Iris pigment epithelial cell (primary cell): ENCODE measurements at places on chromosomes 4 and X.

DNA sequence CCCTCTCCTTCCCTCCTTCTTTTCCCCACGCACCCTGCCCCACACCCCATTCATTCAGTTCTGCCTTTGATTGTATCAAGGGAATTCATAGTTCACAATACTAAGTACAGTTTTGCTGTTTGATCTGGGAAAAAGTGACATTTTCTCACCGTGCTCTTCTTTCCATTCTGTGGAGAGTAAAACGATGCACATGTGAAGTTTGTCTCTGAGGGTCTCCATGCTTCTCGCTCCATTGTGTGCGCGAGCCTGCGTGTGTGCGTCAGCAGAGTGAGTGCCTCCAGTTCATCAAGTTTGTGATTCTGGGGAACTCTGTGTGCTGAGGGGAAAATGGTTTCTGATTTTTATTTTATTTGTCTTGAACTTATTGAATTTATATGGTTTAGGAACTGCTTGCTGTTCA, 1.9 kb downstream of the STK26 start:
- no peak for DNase-seq

DNA sequence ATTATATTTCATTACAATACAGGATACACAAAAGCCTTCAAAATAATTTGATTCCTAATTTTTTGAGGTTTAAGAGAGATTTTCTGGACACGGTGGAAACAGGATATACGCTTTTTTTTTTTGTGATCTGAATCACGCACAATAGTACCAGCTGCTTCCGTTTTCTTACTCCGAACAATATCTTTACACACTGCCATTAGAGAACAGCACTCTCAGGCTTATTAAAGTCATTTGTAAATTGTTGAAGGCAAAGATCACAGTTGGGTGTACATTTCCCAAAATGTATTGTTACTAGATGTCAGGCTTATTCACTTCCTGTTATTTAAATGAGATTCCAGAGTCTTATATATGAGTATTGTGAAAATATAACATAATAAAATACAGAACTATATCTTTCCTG, 71.5 kb downstream of the TMEM47 start:
- DNase-seq, result peak; percentile 15

GRCh38 chr4:185257086-185257485, 47.7 kb downstream of the SNX25 start:
- no peak for DNase-seq

DNA sequence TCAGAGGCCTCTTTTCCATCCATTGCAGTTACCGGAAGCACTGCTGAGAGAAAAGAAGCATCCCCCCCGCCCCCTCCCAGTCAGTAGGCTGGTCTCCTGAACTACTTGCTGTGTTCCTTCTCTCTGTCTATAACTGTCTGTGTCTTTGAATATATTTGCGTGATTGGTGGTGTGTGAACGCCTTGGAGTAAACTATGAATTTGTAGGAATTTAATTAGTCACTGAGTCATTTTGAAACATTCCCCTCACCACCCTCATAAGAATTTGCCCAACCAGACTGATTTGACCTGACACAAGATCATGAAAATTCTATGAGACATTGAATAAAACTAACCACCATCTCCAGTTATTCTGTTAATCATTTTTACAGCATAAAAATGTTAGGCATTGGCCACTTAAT, 6.7 kb upstream of the NXF3 start:
- DNase-seq, result no peak

- no peak for DNase-seq
Measured at GRCh38 chrX:48511560-48511959, 2.8 kb downstream of the PORCN start.

DNA sequence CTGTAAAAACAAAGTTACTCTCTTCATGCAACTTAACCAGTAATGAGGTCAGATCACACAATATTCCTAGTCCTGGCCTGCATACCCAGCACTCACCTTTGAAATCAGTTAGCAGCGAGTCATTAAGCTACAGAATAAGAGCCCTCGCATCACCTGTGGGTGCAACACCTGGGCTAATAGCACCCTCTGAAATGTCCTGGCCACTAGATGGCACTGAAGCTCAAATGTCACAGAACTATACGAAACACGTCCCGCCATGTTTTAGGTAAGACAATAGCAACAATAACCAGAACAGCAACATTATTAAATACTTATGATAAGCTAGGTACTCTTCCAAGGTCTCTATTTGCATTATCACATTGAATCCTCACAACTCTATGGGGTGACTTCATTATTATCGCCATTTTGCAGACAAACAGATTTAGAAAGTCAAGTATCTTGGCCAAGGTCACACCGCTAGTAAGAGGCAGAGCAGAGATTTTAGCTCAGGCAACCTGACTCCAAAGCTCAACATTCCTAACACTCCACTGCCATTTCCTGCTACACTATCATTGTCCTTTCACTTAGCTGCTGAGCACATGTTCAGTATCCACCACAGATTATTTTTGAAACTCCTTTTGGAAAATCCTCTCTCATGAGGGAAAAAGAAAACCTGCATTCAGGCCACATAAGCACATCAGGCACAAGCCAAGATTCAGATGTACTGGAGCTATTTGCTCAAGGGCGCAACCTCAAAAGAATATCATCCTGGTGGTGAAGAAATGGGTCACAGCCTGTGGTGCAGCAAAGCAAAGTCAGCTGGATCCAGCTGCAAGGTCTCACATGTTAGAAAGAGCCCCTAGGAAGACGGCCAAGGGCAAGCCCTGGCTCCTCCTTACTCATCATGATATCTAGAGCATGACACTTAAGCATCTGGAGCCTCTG, 59.5 kb upstream of the KDR start:
- peak; percentile 65 for DNase-seq

DNA sequence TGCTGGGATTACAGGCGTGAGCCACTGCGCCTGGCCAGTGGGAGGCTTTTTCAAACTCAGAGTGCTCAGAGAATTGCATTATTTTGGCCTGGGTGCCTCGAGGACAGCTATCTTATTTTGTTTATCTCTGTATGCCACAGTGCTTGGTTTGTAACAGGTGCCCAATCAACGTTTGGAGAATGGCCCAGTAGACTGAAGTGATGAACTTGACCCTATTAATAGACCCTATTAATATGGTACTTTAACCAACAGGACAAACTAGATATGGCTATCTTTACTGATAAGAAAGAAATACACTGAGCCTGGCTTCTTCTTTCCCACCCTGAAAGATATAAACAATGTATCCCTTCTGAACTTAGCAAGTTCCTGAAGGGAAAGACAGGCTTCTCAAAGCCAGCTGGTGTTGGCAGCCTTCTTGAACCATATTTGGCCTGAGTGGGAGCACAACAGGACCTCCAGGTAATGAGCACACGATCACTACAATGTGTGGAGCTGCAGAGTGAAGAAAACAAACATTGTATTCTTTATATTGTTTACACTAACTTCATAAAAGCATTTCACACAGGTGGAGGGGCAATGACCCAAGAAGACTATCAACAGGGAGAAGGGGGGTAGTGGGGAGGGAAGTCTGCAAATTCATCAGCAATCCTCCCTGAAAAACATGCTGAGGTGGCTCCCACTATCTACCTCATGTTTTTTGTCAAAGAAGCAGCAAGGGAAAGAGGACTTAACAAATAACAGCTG, 41.7 kb downstream of the PRPS1 start:
- no peak for DNase-seq

DNA sequence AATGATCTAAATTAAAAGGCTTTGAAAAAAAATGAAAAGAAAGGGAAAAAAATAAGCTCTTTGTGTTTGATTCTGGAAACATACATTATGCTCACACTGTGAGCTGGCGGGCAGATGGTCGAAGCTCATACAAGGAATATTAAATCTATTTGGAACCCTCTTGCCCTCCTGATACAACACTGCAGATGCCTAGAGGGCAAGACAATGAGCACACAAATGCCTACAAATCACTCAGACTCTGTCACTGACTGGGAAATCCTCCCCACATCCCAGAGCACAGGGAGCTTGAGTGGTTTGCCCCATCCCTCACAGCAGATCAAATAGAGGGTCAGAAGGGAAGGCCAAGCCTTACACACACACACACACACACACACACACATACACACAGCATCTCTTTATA, 320.4 kb downstream of the HNRNPD start:
- DNase-seq, result no peak

DNA sequence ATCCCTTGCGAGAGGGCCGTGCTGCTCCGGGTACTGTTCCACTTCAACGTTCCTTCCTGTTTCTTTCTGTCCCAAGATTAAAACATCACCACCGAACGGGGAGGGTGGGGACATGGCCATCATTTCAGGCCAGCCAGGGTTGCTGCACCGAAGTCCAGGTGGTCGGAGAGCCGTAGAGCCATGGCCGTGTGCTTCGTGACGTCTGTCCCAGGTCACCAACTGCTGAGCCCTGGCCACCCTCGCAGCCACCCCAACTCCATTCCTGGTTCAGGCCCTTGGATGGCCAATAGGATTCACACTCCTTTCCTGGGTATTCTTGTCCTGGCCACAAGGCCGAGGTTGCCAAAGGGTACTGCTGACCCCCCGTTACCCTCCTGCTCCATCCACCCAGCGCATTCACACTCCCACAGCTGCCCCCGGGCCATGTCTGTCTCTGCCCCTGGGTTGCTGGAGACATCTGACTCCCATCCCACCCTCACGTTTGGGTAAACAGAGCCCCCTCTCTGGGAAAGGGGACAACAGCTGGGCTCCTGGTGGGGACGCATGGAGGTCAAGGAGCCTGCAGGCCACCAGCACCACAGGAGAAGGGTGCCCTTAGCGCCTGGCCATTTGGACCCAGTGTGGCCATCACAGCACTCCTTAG, 103.2 kb downstream of the HMX1 start:
- no peak for DNase-seq
